ENCODE measurements at places on chromosomes 5 and 9.

DNA sequence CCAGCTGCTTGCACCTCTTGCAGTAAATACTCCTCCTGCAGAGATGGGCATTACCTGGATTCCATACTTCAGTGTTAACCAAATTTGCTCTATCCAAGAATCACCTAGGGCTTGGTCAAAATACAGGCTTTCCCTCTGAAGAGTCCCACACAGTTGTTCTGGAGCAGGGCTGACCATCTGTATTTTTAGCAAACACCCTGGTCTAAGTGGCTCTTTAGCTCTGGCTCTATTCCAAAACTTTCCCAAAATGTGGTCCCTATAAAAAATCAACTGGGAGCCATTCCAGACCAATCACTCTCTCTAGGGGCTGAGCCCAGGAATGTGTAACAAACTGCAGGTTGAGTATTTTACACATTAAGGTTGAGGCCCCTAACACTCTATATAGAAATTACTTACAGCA, 153.7 kb downstream of the SPOCK1 start:
- no peak for DNase-seq

- DNase-seq = peak; percentile 83
Measured at GRCh38 chr9:20683351-20684034, 566 bp upstream of the FOCAD start.

DNA sequence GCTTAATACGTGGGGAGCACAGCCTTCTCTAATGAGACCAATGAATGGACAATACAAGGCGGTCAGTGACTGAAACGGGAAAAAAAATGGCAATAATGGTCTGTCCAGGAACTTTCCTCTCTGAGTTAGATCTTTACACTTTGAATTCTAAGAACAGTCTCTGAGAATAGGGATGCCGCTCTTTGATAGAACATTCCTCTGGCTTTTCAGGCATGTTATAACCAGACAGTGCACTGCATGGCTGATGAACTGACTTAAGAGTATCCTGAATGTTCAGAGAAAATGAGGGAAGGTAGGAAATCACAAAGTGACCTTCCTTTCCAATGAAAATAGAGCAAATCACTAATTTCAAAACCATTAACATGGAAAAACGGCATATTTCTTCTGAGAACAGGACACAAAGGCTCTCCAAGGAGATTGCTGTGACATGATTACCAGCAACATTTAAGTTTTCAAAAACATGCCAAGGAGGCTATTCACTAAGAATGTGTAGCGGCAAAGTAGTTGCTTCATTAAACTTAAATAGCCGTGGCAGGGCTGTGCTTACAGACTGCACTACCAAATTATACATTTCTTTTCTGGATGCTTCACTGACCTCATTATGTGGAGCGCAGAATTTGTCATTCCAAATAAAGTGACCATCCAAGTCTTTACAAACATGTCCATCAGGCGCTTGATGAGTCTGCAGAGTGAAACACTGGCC, 105.9 kb downstream of the MARCHF3 start:
- DNase-seq = no peak

DNA sequence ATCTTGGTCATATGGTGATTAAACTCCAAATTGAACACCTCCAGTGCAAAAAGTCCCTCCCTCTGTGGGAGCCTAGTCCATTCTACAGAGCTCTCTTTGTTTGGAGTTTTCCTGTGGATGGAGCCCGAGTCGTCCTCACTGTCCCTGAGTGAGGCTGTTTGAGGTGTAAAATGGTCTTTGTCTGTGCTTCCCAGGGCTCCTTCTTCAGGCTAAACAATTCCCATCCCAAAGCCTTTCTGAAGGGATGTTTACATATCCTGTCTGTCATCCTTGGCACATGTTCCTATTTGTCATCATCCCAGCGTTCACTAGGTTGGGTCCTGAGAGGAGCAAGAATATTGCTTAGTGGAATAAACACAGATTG, 68.9 kb downstream of the COL27A1 start:
- DNase-seq = no peak

GRCh38 chr5:157026789-157027424, 32.0 kb downstream of the HAVCR1 start:
- DNase-seq = peak; percentile 13

- DNase-seq = no peak
Measured at GRCh38 chr5:169384661-169385060, 83.7 kb upstream of the SLIT3 start.

DNA sequence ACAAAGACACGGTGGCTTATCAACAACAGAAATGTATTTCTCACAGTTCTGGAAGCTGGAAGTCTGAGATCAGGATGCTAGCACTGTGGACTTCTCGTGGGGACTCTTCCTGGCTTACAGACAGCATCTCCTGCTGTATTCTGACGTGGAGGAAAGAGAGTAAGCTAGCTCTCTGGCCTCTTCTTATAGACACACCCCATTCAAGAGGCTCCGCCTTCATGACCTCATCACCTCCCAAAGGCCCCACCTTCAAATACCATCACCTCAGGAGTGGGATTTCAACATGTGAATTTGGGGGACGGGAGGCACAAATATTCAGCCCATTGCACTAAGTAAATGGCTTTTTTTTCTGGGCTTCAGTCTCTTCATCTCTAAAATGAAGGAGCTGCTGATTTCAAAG, 27.6 kb downstream of the KCNMB1 start:
- no peak for DNase-seq

- no peak for DNase-seq
Measured at GRCh38 chr5:32116574-32117313, 57.4 kb downstream of the GOLPH3 start.

- DNase-seq = no peak
Measured at GRCh38 chr5:9269014-9269413, 276.9 kb downstream of the SEMA5A start.

- no peak for DNase-seq
Measured at GRCh38 chr9:130870491-130871381, 25.9 kb downstream of the QRFP start.

- peak; percentile 82 for DNase-seq
Measured at GRCh38 chr5:100667161-100667630, 132.0 kb downstream of the FAM174A start.

DNA sequence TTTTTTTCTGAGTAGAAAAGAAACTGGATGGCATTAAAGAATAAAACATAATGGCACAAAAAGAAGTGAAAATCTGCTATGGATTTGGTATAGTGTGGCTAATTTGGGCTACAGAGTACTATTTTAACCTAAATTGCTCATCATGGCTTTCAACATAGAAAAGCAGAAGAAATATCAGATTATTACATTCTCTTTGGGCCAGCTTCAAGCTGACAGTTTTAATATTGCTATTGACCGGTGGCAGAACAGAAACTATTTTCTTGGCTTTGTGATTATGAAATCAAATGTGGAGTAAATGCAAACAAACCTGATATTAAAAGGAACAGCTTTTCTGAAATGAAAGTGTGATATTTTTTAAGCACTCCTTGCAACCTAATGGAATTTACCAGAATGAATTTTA, 301.5 kb downstream of the EPB41L4A start:
- DNase-seq = no peak

DNA sequence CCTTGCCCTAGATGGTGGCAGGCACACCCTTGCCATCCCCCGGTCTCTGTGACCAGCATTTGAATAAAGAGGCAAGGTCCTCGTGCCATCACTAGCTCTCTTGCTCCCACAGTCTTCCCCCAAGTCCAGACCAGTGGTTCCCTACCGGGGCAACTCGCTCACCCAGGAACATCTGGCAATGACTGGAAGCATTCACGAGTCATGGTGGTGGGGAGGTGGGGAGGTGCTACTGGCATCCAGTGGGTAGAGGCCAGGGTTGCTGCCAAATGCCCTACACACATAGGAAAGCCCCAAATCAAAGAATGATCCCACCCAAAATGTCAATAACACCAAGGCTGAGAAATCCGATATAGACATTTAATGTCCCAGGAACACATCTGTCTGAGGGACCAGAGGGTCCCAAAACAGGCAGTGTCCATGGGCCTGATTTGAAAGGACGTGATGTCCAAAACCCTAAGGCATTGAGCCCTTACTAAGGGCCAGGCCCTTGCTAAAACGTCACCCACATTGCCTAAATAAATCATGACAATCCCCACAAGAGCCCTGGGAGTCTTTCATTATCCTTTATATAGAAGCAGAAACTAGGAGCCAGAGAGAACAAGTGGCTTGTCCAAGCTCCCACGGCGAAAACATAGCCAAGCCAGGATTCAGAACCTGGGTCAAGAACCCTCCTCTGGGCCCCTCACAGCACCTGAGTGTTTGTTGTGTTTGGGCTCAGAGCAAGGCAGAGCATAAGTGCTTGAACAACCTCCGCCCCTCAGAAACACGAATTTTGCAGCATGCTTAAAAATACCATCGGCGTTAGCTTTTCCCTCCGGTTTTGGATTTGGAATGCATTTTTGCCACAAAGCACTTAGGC, 119.3 kb upstream of the WWC1 start:
- no peak for DNase-seq

- no peak for DNase-seq
Measured at GRCh38 chr5:58069846-58070245, 390.0 kb downstream of the PLK2 start.

DNA sequence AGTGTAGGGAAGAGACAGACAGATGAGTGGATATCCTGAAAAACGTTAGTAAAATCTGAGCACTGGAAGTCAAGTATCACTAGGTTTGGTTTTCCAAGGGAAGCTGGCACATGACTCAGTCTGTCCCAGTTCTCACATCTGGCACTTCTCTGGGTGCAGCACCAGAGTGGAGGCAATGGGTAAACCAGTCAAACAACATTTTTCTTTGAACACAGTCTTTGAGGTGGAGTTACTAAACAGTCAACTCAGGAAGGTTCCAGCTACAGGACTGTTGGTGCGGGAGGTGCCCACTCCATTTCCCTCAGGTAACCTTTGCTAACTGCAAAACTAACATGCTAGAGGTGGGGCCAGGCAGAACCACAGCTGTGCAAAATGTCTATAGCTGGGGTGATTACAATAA, 301.4 kb upstream of the RFX3 start:
- DNase-seq = no peak

DNA sequence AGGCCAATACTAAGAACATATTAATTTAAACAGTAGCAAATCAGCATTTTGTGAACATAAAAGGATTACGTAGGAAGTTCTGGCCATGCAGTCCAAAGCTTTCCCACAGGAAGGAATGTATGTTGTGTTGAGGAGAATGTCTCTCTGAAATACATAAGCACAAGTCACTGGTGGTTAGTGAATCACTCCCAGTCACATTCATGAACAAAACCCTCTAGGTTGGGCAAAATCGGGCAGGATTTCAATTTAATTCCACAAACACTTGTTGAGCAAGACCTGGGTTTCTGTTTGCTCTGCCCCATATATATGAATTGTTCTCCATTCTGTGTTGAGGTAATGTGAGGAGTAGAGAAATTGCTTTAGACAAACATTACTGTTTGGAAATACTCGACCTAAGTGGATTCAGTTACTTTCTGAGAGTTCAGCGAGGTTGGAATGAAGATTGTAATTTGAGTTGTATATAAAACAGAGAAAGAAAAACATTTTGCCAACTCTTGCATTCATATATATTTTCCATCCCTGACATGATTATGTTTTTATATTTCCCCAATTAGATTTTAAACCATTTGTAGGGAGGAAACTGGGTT, 127.6 kb upstream of the RPS23 start:
- DNase-seq = no peak

GRCh38 chr9:34633851-34634550, 3.6 kb downstream of the SIGMAR1 start:
- peak; percentile 86 for DNase-seq

DNA sequence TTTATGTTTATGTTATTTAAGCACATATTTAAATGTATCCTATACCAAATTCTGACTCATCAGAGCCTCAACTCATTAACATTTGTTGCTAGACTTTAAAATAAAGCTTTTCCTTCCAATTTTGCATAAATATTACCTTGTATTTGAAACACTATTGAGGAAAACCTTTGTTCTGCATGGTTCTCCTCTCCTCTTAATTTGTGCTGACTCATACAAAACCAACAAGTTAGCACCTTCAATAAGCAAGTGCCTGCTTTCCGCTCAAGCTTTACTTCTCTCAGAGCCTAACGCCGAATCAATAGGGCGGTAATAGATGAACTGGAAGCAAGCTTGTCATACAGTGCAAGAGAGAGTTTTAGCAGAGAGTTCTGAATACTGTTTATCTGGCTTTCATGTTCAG, 7.9 kb downstream of the AMACR start:
- DNase-seq = no peak

GRCh38 chr5:83408719-83409118, 62.8 kb upstream of the VCAN start:
- DNase-seq = no peak

- no peak for DNase-seq
Measured at GRCh38 chr9:14480526-14480925, 166.6 kb upstream of the NFIB start.

- peak; percentile 7 for DNase-seq
Measured at GRCh38 chr9:14538526-14538925, 154.7 kb downstream of the ZDHHC21 start.

DNA sequence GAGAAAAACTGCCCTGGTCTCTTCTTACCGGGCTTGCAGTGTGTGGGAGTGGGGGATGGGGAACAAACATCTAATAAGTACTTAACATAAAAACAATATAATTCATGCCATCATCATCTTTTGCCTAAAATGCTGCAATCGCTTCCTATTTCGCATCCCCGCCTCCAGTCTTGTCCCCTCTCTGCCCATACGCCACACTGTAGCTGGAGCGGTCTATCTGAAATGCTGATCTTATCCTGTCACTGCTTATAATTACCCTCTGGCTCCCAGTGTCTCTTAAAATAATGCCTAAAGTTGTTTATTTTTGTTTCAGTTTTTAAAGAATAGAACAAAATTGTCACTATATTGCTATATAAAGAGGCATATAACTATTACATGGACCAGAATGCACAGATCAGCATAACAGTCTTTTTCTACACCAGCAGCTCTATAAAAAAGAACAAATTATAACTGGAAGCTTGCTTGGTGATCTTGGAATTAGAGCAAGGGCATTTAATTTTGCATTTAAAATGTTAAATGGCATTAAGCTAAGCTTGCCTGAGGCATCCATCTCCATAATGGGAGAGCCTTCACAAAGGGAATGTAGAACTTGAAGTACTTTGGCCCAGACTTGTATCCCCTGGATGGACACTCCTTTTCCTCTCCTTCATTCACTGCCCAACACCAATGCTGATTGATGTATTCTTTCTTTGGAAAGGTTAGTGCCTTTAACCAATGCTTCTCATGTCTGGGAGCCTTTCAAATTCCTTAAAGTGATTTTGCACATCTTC, 12.2 kb downstream of the NTRK2 start:
- no peak for DNase-seq

- no peak for DNase-seq
Measured at GRCh38 chr5:133523013-133523658, 89.2 kb downstream of the FSTL4 start.

- DNase-seq = no peak
Measured at GRCh38 chr9:110141227-110141793, 66.6 kb downstream of the C9orf152 start.

GRCh38 chr5:135883441-135883840, 12.2 kb downstream of the IL9 start:
- no peak for DNase-seq

GRCh38 chr9:98933185-98933584, 10.5 kb upstream of the COL15A1 start:
- DNase-seq = no peak

DNA sequence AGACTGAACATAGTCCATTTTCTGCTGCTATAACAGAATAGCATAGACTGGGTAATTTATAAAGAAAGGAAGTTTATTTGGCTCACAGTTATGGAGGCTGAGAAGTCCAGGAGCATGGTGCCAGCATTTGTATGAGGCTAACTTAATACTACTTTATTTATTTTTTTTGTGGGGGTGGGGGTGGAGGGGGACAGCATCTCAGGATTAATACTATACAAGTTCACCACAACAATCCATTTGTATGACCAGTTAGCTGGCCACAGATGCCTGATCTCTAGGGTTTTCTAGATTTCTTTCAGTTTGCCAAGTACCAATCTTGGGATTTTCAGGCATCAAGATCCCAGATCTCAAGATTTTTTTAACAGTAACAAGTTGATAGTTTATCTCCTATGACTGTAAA, 20.3 kb downstream of the ANGPTL2 start:
- DNase-seq = no peak

Measured in hematopoietic multipotent progenitor cell treated with erythropoietin and hydrocortisone succinate and interleukin-3 and kit ligand, for 4 days (in vitro differentiated cells).